ENCODE measurements at places on chromosomes 5 and 9. TPM values are rescaled to one million over a fixed set of nuclear protein-coding genes. Genes with fewer than 3 reads are reported as not detected.

The INSL4 gene
- total RNA-seq: not detected

The IDNK gene
- 7.8 TPM for total RNA-seq

The PFN3 gene
- total RNA-seq: not detected

The APC gene
- total RNA-seq: 23.2 TPM

The DPYSL3 gene
- total RNA-seq: 86.5 TPM

The PCSK1 gene
- 0.58 TPM for total RNA-seq

The AHRR gene
- total RNA-seq: 2.8 TPM
